ENCODE measurements at places on chromosomes 1 and 21. TPM values are rescaled to one million over a fixed set of nuclear protein-coding genes. Genes with fewer than 3 reads are reported as not detected.

DNA sequence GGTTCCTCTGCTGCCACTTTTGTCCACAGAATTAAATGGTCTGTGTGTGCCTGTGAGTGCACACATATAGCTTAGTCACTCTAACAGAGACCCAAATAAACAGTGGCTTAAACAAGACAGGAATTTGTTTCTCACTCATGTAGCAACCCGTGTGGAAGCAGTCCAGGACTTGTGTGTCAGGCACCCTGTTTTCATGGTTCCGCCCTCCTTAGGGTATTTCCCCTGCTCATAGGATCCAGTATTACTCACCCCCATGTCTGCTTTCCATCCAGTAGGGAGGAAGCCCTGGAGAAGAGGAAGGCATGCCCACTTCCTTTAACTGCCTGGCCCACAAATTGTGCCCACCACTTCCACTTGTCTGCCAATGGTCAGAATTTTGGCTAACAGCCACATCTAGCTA, 41.3 kb upstream of the TACSTD2 start:
- no peaks in the 10 kb centered on the region for H3K4me1 ChIP-seq
- no peaks in the 10 kb centered on the region for H3K36me3 ChIP-seq
- no peak for DNase-seq
- no peaks in the 10 kb centered on the region for H3K27me3 ChIP-seq
- H3K27ac ChIP-seq: no peak overlapping the region
- H3K4me3 ChIP-seq: no peak overlapping the region

DNA sequence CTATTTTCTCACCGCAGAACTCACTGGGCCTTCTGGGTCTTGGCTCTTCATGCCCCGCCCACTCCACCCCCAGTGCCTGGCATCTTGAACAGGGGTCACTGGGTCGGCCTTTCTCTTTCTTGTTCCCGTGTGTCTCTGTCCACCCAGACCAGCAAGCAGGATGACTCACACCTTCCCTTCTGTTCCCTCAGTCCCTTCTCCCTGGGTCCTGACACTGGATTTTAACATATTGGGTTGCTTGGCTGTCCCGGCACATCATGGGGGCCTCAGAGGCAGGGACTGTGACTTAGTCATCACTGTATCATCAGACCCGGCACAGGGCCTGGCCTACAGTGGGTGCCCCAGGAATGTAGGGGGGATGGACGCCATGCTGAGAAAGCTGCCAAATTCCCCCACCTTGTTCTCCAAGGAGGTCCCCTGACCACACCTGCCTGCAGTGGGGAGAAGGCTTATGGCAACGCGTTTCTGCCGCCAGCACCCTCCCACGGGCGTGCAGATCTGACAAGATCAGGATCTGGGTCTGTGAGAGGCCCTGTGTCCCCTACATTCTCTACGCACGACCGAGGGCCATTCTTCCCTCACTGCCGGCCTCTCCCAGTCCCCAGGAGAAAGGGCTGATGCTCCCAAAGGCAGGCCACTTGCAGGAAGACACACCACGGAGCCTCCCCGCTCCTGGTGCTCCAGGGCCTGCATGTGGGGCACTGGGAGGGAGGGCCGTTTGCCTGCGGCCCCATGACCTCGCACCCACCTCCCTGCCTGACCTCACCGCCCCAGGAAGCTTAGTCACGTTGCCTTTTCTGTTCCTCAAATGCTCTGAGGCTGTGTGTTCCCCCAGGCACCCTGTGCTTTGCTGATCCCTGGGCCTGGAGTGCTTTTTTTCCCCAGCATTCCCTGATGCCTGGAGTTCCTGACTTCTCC, 157.2 kb upstream of the TMEM51 start:
- no peak for DNase-seq
- H3K4me1 ChIP-seq: peaks cover 13% of the 10 kb centered on the region
- H3K27me3 ChIP-seq: no peaks in the 10 kb centered on the region

GRCh38 chr1:12773438-12773837, at the start of gene PRAMEF12:
Gene PRAMEF12, plus strand, starts transcription at chr1:12773738. Its CDS starts 1,130 bp downstream, at chr1:12774868.
- no peak within 1 kb of the TSS for H3K27ac ChIP-seq
- H3K4me1 ChIP-seq: no peaks in the 10 kb centered on the region
- H3K36me3 ChIP-seq: no peaks in the 10 kb centered on the region
- DNase-seq: no peak

- no peaks in the 10 kb centered on the region for H3K4me1 ChIP-seq
- H3K27ac ChIP-seq: no peak overlapping the region
- no peak overlapping the region for H3K4me3 ChIP-seq
- no peaks in the 10 kb centered on the region for H3K27me3 ChIP-seq
- H3K36me3 ChIP-seq: no peaks in the 10 kb centered on the region
Measured at GRCh38 chr1:79044974-79045650, 38.6 kb upstream of the ADGRL4 start.

DNA sequence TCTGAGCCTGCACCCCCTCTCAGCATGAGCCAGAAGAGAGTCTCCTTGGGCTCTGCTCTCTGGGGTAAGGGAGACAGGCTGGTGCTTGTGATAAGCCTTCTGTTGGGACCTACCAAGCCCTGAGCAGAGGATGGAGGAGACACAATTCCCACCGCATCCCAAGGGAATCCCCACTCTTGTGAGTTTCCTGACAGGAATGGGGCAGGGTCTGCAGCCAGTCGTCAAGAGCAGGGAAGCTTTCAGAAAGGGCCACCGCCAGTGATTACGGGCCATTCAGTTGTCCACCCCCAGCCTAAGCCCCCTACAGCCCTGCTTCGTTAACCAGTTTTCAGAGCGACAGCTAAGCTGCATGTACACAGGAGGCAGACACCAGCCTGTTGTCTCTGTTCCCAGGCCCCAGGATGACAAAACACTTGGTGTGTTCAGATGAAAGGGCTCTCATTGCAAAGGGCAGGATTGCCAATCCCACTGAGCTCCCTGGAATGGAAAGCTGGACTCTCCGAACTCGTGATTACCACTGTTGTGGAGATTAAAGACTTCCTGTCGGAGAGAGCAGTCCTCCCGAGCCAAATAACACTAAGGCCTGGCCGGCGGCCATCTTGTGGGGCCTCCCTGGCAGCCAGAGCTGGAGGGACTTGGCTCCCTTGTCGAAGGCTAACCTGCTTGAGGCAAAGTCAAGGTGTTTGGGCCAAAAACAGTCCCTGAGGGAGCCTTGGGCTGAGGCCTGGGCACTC, 37.4 kb upstream of the SLC30A1 start:
- H3K27ac ChIP-seq: peak overlapping the region; percentile 16
- no peaks in the 10 kb centered on the region for H3K27me3 ChIP-seq
- DNase-seq: no peak
- no peaks in the 10 kb centered on the region for H3K36me3 ChIP-seq

- peak; percentile 30 for DNase-seq
- H3K4me3 ChIP-seq: no peak overlapping the region
- no peak overlapping the region for H3K27ac ChIP-seq
- H3K27me3 ChIP-seq: no peaks in the 10 kb centered on the region
- H3K4me1 ChIP-seq: peaks cover 21% of the 10 kb centered on the region
- H3K36me3 ChIP-seq: no peaks in the 10 kb centered on the region
Measured at GRCh38 chr1:53368314-53369033, 40.6 kb upstream of the LRP8 start.

GRCh38 chr21:27480841-27481261, 514.0 kb upstream of the ADAMTS5 start:
- no peaks in the 10 kb centered on the region for H3K27me3 ChIP-seq
- H3K27ac ChIP-seq: no peak overlapping the region
- no peaks in the 10 kb centered on the region for H3K4me1 ChIP-seq
- no peaks in the 10 kb centered on the region for H3K36me3 ChIP-seq
- no peak overlapping the region for H3K4me3 ChIP-seq
- no peak for DNase-seq

DNA sequence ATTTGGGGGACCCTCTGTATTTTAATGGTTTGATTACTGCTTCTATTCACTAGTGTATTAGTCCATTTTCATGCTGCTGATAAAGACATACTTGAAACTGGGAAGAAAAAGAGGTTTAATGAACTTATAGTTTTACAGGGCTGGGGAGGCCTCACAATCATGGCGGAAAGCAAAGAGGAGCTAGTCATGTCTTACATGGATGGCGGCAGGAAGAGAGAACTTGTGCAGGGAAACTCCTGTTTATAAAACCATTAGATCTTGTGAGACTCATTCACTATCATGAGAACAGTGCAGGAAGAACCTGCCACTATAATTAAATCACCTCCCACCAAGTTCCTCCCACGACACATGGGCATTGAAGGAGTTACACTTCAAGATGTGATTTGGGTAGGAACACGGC, 464.5 kb upstream of the RGS18 start:
- H3K27me3 ChIP-seq: no peaks in the 10 kb centered on the region
- DNase-seq: no peak
- no peaks in the 10 kb centered on the region for H3K4me1 ChIP-seq
- H3K27ac ChIP-seq: no peak overlapping the region
- H3K4me3 ChIP-seq: no peak overlapping the region
- no peaks in the 10 kb centered on the region for H3K36me3 ChIP-seq

The RHCE gene
- 4.2 TPM for total RNA-seq

The TTC22 gene
- total RNA-seq: 0.59 TPM

DNA sequence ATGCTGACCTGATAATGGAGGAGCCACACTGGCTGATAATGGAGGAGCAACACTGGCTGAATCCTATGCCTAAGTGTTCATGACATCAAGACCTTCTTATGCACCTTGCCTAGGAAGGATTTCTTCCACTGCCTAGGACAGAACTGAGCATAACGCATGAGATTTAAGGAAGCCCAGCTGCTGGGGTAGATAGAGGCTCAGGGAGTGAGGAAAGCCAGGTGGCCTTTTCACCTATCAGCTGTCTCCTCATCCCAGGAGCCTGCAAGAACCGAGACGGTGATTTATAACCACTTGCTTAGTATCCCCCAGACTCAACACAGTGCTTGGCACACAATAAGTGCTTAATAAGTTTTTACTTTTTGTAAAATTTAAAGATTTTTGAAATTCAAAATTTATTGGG, 7.4 kb upstream of the CTBS start:
- H3K36me3 ChIP-seq: no peaks in the 10 kb centered on the region
- no peak overlapping the region for H3K4me3 ChIP-seq
- H3K4me1 ChIP-seq: peaks cover 3% of the 10 kb centered on the region

GRCh38 chr1:219566951-219567947, 45.7 kb downstream of the ZC3H11B start:
- no peak overlapping the region for H3K4me3 ChIP-seq
- no peaks in the 10 kb centered on the region for H3K36me3 ChIP-seq
- DNase-seq: no peak
- H3K27ac ChIP-seq: no peak overlapping the region
- no peaks in the 10 kb centered on the region for H3K4me1 ChIP-seq
- no peaks in the 10 kb centered on the region for H3K27me3 ChIP-seq

DNA sequence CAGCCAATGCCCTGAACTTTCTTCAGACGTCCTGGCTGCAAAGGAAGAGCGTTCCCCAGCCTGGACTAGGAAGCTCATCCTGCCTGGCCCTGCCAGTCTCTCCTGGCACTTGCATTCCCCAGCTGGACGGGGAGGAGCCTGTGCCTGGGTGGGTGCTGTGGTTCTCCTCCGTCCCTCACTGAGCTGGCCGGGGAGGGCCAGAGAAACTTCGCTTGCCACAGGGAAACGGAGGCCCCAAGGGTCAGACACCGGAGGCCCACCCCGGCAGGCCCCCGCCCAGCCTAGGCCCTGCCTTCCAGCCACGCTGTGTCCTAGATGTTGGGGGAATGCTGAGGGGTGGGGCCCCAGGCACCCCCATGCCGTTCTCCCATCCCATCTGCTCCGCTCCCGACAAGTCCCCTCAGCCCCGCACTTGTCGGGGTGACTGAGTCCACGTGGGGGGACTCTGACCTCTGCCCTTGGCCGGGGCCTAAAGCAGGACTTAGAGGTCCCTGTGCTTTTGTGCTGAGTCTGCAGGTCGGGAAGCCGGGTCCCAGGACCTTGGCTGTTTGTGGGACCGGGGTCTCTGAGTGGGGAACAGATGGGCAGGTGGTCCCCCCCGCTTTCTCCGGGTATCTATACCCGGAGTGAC, 4.8 kb downstream of the FTCD start:
- DNase-seq: no peak
- no peak overlapping the region for H3K27ac ChIP-seq
- peaks cover 13% of the 10 kb centered on the region for H3K4me1 ChIP-seq
- no peaks in the 10 kb centered on the region for H3K27me3 ChIP-seq
- H3K36me3 ChIP-seq: peaks cover 16% of the 10 kb centered on the region
- no peak overlapping the region for H3K4me3 ChIP-seq

DNA sequence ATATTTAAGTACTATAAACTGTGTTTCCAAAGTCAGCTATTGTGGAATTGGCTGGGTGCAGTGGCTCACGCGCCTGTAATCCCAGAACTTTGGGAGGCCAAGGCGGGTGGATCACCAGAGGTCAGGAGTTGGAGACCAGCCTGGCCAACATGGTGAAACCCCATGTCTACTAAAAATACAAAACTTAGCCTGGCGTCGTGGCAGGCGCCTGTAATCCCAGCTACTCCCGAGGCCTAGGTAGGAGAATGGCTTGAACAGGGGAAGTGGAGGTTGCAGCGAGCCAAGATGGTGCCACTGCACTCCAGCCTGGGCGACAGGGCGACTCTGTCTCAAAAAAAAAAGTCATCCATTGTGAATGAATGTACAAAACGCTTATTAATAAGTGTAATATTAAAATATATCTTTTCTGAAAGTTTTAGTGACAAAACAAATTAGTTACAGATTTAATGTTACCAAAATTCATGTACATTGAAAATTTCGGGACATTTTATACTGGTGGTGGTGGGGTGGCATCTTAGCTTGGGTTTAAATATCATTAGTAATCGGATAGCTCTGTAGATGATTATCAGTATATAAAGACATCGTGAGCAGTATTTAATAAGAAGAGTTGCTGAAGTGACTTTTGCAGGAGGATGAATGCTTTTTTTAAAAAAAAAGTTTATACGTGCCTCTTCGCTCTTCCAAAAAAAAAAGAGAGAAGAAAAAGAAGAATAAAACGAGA, 503 bp upstream of the SRSF11 start:
- DNase-seq: no peak
- peaks cover 4% of the 10 kb centered on the region for H3K36me3 ChIP-seq
- H3K27me3 ChIP-seq: no peaks in the 10 kb centered on the region
- peak overlapping the region; percentile 97 for H3K27ac ChIP-seq

- DNase-seq: no peak
- no peak overlapping the region for H3K27ac ChIP-seq
- no peaks in the 10 kb centered on the region for H3K27me3 ChIP-seq
- H3K4me1 ChIP-seq: no peaks in the 10 kb centered on the region
- H3K4me3 ChIP-seq: no peak overlapping the region
Measured at GRCh38 chr1:101769520-101769919, 227.2 kb downstream of the OLFM3 start.

All from spinal cord (tissue), 10 donors.